ENCODE measurements at places on chromosomes 6 and 20. TPM values are rescaled to one million over a fixed set of nuclear protein-coding genes. Genes with fewer than 3 reads are reported as not detected.

Gene OR2J3
- total RNA-seq: not detected

Gene HLA-DQB2
- total RNA-seq: 1.3 TPM

Gene CCDC170
- 1.4 TPM for total RNA-seq

Gene WFDC2
- total RNA-seq: 0.52 TPM

Gene GLP1R
- 4.3 TPM for total RNA-seq

Gene ESR1
- 2.4 TPM for total RNA-seq

Gene CCDC28A
- total RNA-seq: 9.7 TPM

Gene SLC22A7
- total RNA-seq: not detected

Gene DYNLT2
- 1.1 TPM for total RNA-seq

Gene RAMACL
- total RNA-seq: 1.6 TPM

Gene ZSCAN26
- 11.9 TPM for total RNA-seq

Gene HLA-F
- total RNA-seq: 51.6 TPM

Gene KCNK16
- not detected for total RNA-seq

Gene SRC
- 9.2 TPM for total RNA-seq

Gene C20orf144
- total RNA-seq: 0.29 TPM

Gene TRIM15
- not detected for total RNA-seq

Gene PLAGL1
- total RNA-seq: 16.6 TPM

Gene GZF1
- 18.7 TPM for total RNA-seq

Gene KIF13A
- 60.5 TPM for total RNA-seq

Gene RNF144B
- 20.0 TPM for total RNA-seq

Gene OR2B6
- not detected for total RNA-seq

Gene GPR6
- total RNA-seq: not detected

Gene PPARD
- 14.1 TPM for total RNA-seq

Gene KIAA0408
- total RNA-seq: 12.9 TPM

Gene CRIP3
- total RNA-seq: 0.85 TPM

Gene CTCFL
- not detected for total RNA-seq

Gene TRIM40
- total RNA-seq: not detected

Gene LHFPL5
- not detected for total RNA-seq

All from left cardiac atrium (tissue), 4 donors.